CD4-positive, alpha-beta memory T cell (primary cell): ENCODE measurements at places on chromosomes 16 and 17.
A peak's percentile ranks its signal among the peaks of the same experiment; 100 is the strongest.

- H3K36me3 ChIP-seq: no peaks in the 10 kb centered on the region
- H3K27me3 ChIP-seq: no peaks in the 10 kb centered on the region
- no peak overlapping the region for H3K27ac ChIP-seq
- no peaks in the 10 kb centered on the region for H3K4me1 ChIP-seq
- H3K4me3 ChIP-seq: no peak overlapping the region
These were observed 820.2 kb downstream of the KCNJ18 start for GRCh38 chr17:22512506-22512905.

GRCh38 chr16:85448557-85449190, 164.4 kb upstream of the GSE1 start:
- peak; percentile 54 for DNase-seq
- H3K27ac ChIP-seq: no peak overlapping the region
- no peak overlapping the region for H3K4me3 ChIP-seq
- H3K4me1 ChIP-seq: peaks cover 33% of the 10 kb centered on the region

DNA sequence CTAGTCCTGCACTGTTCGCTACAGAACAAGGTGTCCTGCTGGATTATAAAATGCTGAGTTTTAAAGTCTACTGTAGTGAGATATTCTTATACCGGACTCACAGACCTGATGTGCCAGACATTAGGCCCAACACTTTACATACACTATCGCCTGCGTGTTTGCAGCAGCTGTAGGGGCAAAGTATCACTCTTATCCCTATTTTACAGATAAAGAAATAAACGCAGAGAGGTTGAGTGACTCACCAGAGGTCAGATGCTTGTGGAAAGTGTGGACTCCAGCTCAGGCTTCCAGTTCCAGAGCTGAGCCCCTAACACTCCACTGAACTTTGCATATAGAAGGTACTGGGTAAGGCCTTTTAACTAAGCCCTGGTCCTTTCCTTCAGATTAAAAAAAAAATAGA, 47.4 kb downstream of the PLXDC1 start:
- H3K27ac ChIP-seq: no peak overlapping the region
- H3K36me3 ChIP-seq: no peaks in the 10 kb centered on the region
- peaks cover 7% of the 10 kb centered on the region for H3K4me1 ChIP-seq
- H3K4me3 ChIP-seq: no peak overlapping the region
- no peaks in the 10 kb centered on the region for H3K27me3 ChIP-seq

- no peaks in the 10 kb centered on the region for H3K27me3 ChIP-seq
- H3K4me3 ChIP-seq: no peak overlapping the region
- DNase-seq: no peak
- no peaks in the 10 kb centered on the region for H3K36me3 ChIP-seq
- H3K4me1 ChIP-seq: no peaks in the 10 kb centered on the region
These were observed 57.0 kb upstream of the KIFC3 start for GRCh38 chr16:57859331-57859730.

GRCh38 chr16:1645914-1646525, 32.1 kb upstream of the JPT2 start:
- peak; percentile 1 for DNase-seq
- no peak overlapping the region for H3K27ac ChIP-seq
- peaks cover 14% of the 10 kb centered on the region for H3K4me1 ChIP-seq
- no peak overlapping the region for H3K4me3 ChIP-seq
- no peaks in the 10 kb centered on the region for H3K27me3 ChIP-seq

GRCh38 chr16:26644912-26645543, 421.7 kb upstream of the C16orf82 start:
- no peak overlapping the region for H3K4me3 ChIP-seq
- no peak overlapping the region for H3K27ac ChIP-seq
- H3K36me3 ChIP-seq: no peaks in the 10 kb centered on the region
- DNase-seq: no peak

DNA sequence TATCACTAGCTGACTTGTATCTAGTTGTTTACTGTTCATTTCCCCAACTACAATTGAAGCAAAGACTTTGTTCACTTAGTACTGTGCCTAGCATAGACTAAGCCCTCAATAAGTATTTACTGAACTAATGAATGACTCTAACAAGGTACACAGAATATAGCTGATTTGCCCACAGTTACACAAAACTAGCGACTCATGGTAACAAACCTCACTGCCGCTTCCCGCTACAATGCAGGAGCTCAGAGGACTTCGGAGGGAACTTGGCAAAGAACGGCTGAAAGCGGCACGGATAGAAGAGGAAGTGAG, 524 bp downstream of the EFTUD2 start:
- peaks cover 21% of the 10 kb centered on the region for H3K4me1 ChIP-seq
- peaks cover 8% of the 10 kb centered on the region for H3K36me3 ChIP-seq
- no peaks in the 10 kb centered on the region for H3K27me3 ChIP-seq
- peak overlapping the region; percentile 85 for H3K27ac ChIP-seq
- H3K4me3 ChIP-seq: peak overlapping the region; percentile 92
